RWPE1 (cell line): ENCODE measurements at places on chromosomes 16 and 17.
A peak's percentile ranks its signal among the peaks of the same experiment; 100 is the strongest.

DNA sequence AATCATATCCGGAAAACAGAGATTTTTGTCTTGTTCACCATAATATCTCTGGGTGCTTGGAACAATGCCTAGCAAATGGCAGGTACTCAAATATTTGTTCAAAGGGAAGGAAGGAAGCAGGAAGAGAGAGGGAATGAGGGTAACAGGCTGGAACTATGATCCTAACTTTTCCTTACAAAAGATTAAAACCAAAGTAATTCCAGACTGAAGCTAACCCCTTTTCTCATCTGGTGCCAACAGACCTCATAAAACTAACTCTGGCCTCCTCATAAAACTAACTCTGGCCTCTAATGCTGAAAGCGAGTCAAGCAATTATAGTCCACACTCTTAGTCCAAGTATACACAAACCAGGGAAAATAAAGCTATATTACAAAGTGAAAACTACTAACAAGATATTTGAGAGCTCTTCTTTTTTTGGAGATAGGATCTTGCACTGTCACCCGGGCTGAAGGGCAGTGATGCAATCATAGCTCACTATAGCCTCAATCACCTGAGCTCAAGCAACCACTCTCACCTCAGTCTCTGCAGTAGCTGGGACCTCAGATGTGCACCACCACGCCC lies 84.6 kb downstream of the KANSL1 start:
- no peak for DNase-seq

GRCh38 chr17:27810211-27810901 lies 10.0 kb upstream of the NOS2 start:
- no peak for DNase-seq

DNA sequence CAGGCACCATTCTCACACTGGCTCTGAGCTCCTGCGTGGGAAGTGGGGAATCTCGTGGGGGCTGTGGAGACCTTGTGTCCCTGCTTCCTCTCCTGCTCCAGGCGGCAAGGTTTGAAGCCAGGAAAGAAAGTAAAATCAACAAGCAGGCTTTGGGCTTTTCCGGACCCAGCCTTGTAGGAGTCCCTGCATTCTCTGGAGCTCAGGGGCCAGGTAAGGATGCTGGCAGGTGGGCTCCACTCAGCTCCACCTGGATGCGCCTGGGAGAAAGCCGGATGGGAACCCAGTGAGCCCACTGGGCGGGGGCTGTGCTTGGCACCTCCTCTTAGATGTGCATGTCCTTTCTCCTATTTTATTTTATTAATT lies 362.5 kb downstream of the SEC14L1 start:
- no peak for DNase-seq

DNA sequence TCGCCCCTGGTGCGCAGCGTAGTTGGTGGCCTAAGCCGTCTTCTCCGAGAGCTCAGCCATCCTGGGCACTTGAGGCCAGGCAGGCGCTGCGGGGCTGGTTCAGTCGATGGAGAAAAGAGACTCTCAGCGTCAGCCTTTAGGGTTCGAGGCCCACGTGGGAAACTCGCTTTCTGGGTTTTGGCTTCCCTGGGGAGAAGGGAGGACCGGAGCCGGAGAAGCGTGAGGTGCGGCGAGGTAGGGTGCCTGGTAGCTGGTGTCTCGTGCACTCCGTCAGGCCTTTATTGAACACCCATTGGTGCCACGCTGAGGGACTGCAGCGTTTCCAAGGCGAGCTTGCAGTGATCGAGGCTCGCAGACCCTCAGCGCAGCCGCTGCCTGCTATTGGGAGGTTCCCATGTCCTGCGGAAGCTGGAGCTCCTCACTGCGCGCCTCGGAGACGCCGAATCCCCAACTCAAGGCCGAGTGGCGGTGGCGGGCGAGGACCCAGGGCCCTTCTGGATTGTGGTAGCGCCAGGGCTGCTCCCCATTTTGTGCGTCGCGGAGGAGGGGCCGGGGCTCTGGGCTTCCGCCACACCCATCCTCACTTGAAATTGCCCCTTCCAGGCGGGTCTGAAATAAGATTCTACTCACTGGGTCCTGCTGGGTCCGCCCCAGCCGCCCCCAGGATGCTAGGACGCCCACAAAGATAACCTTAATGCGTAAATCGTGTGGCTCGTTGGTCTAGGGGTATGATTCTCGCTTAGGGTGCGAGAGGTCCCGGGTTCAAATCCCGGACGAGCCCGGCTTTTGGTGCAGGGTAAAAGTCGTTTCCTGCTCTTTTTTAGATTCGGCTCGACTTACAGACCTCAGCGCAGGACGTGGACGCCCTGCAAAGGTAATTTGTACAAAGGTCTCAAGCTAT lies 1.2 kb downstream of the OR1F1 start:
- peak; percentile 60 for DNase-seq
